Forelimb muscle (tissue), 1 donor: ENCODE measurements at places on chromosomes 5 and 9. TPM values are rescaled to one million over a fixed set of nuclear protein-coding genes. Genes with fewer than 3 reads are reported as not detected.

- no peak for DNase-seq
Observed at GRCh38 chr9:18472435-18472834, 1.5 kb upstream of the ADAMTSL1 start.

DNA sequence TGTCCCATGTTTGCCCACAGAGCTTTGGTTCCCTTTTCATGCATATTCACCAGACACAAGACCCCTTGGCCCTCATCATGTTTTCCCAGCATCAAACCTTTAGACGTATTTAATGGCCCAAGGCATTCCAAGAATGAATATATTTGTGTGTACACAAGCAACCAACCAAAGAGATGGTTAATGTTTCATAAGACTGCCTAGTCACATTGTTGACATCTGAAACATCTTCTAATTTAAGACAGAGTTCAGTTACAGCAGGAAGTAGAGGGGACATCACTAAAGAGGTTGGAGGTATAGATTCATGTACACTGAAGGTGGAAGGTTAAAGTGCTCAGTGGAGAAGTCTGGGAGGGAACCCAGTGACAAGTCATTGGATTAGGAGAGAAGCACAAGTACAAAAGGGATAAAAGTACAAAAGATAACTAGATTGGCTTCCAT is 49.1 kb downstream of the SUSD1 start:
- no peak for DNase-seq

DNA sequence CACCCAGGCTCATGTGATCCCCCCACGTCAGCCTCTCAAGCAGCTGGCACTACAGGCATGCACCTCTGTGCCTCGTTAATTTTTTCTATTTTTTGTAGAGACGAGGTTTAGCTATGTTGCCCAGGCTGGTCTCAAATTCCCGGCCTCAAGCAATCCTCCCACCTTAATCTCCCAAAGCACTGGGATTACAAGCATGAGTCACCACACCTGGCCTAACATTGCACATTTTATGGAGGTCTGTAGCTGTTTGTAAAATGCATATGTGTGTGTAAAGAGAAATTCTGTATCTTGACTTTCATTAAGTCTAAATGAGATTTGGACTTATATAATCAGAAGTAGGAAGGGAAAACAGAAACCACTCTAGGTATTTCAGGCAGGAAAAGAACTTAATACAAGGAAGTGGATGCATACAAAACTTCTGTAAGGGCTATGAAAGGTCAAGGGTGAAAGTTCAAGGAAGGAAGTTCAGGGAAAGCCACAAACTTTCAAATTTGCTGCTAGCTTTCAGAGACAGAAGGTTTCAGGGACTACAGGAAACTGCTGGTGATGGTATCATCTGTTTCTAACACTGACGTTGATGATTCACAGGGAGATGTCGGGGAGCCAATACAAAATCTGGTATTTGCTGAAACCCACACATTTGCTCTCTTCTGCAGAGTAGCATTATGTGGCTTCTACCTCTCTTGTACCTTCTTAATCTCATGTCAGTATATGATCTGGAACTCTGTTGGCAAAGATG is 209.4 kb downstream of the PIK3R1 start:
- DNase-seq, result no peak

GRCh38 chr5:66933066-66933465 is 263.5 kb downstream of the CD180 start:
- DNase-seq, result no peak

DNA sequence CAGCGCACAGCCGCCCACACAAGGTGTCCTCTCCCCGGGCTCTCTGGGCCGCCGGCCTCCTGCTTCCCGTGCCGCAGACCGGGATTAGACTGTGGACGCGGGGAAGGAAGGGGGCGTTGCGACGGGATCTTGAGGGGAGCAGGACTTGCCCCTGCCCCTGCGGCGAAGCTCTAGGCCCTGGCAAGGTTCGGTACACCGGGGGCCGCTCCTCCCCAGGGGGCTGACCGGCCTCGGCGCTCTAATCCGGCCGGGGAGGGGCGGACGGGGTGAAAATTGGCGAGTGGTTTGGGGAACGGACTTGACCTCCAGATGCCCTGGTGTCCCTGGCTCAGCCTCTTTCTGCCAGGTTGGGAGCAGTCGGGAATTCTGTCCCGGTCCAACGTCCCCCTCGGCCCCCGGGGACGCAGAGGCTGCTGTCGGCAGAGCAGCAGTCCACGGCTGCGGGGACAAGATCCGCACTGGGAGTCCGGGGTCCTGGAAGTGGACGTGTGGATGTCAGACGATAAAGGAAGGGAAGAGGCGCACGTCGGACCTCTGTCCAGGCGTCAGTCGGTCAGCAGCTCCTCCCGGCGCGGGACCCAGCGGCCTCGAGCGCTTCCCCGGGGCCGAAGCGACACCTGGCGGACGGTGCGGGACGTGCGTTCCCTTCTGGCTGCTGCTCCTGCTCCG is 1.9 kb upstream of the CNTFR start:
- DNase-seq, result no peak

GRCh38 chr9:89710697-89711096 is 105.9 kb downstream of the GADD45G start:
- DNase-seq, result peak; percentile 60

GRCh38 chr5:2946315-2946714 is 194.8 kb upstream of the IRX2 start:
- no peak for DNase-seq

GRCh38 chr9:91419222-91420191 is 4.1 kb downstream of the NFIL3 start:
- no peak for DNase-seq

GRCh38 chr5:151151793-151152192 is 5.8 kb downstream of the ANXA6 start:
- no peak for DNase-seq

GRCh38 chr5:5313101-5313635 is 109.3 kb upstream of the ICE1 start:
- no peak for DNase-seq

PCDHGB4 gene
- 1.7 TPM for polyA plus RNA-seq

CDX1 gene
- polyA plus RNA-seq, result 0.24 TPM
